Activated T-helper 1 cell treated with anti-CD3 and anti-CD28 coated beads, Interleukin-12 subunit alpha, Interleukin-12 subunit beta, Interleukin-2, Interleukin-4 antibody, amounts not matched to agents 30 ng/mL and 10 ng/mL and 1 ng/mL, durations not matched to agents 14 hours and 24 hours and 36 hours (primary cell): ENCODE measurements at places on chromosomes 13 and 19. TPM values are rescaled to one million over a fixed set of nuclear protein-coding genes. Genes with fewer than 3 reads are reported as not detected.

DNA sequence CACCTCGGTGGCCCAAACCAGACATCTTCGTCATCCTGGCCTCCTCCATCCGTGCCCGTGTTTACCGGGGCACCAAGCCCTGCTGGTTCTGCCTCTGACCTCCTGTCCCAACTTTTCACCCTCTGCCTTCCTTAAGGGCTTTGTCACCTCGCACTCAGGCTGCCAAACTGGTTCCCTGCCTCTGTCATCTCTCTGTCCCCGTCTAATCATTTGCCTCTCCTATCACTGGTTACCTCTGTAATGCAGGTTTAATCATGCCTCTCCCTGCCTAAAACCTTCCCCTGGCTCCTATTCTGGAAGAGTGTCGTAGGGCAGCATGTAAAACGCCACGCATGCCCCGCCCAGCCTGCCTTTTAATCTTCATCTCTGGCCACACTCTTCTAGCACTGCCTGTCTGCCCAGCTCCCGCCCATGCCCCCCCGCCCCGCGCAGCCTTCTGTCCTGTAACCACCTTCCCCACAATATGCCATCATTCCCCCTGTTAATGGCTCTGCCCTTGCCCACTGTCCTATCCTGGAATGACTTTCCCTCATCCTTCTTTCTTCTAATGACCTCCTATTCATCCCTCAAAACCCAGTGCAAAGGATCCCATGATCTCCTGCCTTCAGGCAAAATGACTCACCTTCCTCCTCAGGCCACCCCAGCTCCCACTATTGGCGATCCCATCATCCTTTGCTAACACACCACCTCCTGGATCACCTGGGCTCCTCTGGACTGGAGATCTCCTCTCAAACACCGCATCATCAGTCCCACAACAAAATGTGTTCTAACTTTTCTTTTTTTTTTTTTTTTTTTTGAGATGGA is 66.7 kb downstream of the PEX11G start:
- H3K4me1 ChIP-seq, result no peaks in the 10 kb centered on the region
- H3K4me3 ChIP-seq, result no peak overlapping the region
- no peaks in the 10 kb centered on the region for H3K27me3 ChIP-seq
- peaks cover 9% of the 10 kb centered on the region for H3K36me3 ChIP-seq

DNA sequence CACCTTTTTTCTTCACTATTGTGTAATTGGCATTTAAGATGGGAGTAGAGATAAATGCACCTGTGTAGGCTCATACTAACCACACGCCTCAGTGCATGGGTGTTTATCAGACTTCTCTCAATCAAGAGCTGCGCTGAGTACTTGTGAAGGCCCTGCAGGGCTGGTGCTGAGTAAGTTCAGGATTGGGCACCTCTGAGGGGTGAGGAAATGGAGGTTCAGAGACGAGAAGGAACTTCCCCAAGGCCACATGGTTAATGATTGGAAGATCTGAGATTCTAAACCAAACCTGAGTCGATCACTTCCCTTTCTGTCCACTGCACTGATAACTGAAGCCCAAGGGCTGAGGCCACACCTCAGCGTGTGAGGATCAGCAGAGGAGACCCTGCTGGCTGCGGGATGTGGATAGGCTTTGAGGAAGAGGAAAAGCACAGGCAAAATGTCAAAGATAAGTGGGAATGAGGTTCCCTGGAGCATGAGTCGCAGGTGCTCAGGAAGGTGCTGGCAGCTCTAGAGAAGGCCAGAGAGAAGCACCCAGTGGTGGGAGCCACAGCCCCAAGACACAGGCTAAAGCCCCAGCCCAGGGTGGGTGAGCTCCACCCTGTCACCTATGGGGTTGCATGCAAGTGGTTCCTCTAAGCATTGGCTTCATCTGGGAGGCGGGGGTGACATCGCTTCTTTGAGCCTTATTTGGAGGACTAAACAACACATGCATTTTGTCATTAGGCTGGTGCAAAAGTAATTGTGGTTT is 32.3 kb upstream of the GJB6 start:
- H3K4me3 ChIP-seq, result no peak overlapping the region
- peaks cover 9% of the 10 kb centered on the region for H3K27me3 ChIP-seq
- DNase-seq, result no peak

DNA sequence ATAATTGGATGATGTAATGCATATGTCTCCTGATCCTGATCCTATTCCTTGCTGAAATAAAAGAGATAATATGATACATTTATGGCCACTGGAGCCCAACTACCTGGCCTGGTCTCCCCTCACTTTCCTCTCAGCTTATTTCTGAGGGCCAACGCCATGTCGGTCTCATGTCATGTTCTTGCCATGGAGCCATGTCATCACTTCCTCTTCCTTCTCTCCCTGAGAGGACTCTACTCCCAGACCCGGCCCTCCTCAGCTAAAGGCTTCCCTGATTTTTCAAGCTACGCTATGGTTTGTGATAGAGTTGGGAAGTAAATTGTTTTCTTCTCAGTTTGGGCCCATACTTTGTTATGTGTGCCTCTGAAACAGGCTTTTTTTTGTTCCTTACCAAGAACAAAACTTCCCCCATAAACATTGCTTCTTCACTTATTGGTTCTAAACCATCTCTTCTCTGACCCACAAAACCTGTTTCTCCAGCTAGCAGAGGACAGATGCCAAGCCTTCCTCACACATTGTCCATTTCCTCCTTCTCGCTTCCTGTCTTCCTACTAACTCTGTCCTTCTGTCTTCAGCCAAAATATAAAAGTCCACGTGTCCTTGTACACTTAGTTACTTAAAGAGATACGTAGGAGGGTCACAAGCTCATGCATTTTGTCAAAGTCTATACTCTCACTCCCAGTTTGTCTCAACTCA is 319.9 kb upstream of the DACH1 start:
- no peaks in the 10 kb centered on the region for H3K36me3 ChIP-seq
- H3K4me3 ChIP-seq, result no peak overlapping the region
- no peak overlapping the region for H3K27ac ChIP-seq
- H3K27me3 ChIP-seq, result no peaks in the 10 kb centered on the region

DNA sequence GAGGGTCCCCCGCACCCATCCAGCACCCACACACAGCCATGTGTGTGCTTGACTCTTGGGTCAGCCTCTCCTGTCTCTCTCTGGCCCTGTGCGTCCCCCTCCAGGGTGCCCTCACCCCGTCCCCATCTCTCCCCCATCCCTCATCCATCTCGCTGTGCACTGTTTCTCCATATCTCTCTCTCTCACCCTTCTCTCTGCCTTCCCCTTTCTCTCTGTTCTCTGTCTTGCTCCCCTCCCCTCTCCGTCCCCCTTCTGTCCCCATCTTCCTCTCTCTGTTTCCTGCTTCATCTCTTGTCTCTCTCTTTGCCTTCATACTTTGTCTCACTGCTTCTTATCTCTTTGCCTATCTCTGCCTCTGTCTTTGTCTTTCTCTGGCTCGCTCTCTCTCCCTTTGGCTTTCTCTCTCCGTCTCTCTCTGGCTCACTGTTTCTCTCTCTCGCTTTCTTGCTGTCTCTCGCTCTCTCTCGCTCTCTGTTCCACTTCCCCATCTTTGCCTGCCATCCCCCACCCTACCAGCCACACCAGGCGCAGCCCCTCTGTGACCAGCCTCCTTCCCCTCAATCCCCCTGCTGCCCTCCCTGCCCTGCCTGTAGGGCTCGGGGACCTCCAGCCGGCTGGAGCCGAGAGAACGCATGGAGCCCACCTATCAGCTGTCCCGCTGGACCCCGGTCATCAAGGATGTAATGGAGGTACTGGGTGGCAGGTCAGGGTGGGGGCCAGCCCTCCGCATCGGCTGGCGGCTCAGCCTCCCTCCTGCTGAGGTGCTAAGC is 8.9 kb downstream of the STXBP2 start:
- H3K36me3 ChIP-seq, result peaks cover 5% of the 10 kb centered on the region
- peak overlapping the region; percentile 18 for H3K27ac ChIP-seq
- no peaks in the 10 kb centered on the region for H3K4me1 ChIP-seq
- no peak for DNase-seq

DNA sequence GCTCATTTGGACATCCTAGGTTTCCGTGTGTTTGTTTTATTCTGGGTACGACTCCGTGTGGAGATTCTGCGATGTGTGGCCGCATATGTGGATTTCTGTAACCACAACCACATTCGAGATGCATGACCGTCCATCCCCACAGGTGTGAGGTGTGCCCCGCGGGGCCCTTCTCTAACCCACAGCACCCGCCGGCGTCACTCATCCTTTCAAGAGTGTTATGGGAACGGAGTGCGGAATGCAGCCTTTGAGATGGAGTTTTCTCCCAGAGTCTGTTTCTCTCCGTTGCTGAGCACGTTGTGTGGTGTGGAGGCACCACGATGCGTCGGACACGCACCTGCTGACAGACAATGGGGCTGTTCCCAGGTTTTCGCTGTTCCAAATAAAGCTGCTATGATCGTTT is 40.0 kb downstream of the C13orf46 start:
- no peak overlapping the region for H3K27ac ChIP-seq
- H3K36me3 ChIP-seq, result no peaks in the 10 kb centered on the region
- peaks cover 9% of the 10 kb centered on the region for H3K27me3 ChIP-seq
- peaks cover 13% of the 10 kb centered on the region for H3K4me1 ChIP-seq
- DNase-seq, result no peak

The CBARP gene
- total RNA-seq, result 1.5 and 1.8 TPM in 2 replicates

The IER2 gene
- 173 and 175 TPM in 2 replicates for total RNA-seq

The LGALS14 gene
- total RNA-seq, result 0.56 TPM in 1 of 2 replicates, not detected in the other

The ZDHHC20 gene
- total RNA-seq, result 61.2 and 66.4 TPM in 2 replicates
